ENCODE measurements at places on chromosomes 13 and 19. TPM values are rescaled to one million over a fixed set of nuclear protein-coding genes. Genes with fewer than 3 reads are reported as not detected.

DNA sequence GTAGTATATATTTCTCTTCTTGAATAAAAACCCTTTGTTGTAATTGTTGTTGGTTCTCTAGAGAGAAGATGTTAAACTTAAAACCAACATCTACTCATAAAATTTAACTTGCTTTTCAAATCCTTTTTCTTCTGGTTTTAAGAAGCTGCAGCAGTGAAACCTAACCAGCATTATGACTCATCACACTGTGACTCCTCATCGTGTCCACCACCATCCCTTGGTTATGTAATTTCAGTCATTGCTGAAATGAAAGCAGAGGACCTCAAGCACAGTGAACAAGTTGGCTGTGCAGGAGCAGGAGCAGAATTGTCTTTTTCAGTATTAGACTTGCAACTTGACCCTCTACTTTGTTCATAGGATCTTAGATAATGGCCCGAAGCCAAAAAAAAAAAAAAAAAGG lies 64.9 kb upstream of the HTR2A start:
- peak; percentile 8 for DNase-seq

- DNase-seq, result no peak
These were observed 150.9 kb downstream of the VWA8 start for GRCh38 chr13:41809962-41810361.

DNA sequence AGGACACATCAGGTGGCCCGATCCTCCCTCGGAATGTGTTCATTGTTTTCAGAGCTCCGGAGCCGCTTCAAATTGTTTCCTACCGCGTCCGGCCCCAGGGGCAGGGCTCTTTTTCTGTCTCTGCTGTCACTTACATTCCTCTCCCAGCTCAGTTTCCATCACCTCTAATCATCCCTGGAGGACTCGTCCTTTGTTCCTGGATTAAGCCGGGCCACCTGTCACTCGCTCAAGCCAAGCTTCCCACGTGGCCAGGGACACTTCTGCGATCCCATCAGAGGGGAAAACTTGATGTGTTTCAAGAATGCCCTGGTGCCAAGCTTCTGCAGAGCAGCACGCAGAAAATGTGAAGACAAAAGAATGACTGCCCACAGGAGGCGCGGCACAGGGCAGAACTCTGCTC lies 13.5 kb downstream of the IL17D start:
- no peak for DNase-seq

GRCh38 chr13:20588529-20589110 lies 21.7 kb downstream of the IFT88 start:
- DNase-seq, result no peak

DNA sequence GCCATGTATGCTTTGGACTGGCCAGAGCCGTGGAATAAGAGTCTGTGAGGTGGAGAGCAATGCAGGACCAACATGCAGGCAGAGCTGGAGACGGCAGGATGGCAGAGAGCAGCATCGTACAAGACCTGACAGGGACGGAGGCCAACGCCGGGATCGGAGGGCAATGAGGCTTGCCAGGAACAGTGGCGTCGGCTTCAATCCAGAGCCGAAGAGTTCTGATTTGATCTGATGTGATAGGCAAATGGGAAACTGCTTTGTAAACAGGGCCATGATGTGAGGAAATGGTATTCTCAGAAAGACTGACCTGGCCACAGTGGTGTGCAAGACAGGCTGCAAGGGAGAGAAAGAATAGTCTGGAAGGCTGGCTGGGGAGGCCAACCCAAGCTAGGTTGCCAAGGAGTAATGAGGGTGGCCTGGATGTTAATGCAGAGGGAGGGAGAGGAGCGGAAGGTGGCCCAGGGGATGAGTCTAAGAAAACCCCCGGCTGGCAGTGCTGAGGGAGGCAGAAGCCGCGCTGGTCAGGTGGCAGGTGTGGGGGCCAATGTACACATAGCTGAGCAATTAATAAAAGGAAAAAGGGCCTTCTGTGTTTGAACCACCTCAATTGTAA lies 26.7 kb downstream of the RCBTB2 start:
- DNase-seq, result no peak

Gene RPL21
- total RNA-seq, result 1,839 TPM

Gene RFPL4A
- not detected for total RNA-seq

Gene FXYD7
- 0.54 TPM for total RNA-seq

Data from activated naive CD4-positive, alpha-beta T cell treated with anti-CD3 and anti-CD28 coated beads for 36 hours (primary cell).